ENCODE measurements at places on chromosomes 1 and 21.
A peak's percentile ranks its signal among the peaks of the same experiment; 100 is the strongest.

DNA sequence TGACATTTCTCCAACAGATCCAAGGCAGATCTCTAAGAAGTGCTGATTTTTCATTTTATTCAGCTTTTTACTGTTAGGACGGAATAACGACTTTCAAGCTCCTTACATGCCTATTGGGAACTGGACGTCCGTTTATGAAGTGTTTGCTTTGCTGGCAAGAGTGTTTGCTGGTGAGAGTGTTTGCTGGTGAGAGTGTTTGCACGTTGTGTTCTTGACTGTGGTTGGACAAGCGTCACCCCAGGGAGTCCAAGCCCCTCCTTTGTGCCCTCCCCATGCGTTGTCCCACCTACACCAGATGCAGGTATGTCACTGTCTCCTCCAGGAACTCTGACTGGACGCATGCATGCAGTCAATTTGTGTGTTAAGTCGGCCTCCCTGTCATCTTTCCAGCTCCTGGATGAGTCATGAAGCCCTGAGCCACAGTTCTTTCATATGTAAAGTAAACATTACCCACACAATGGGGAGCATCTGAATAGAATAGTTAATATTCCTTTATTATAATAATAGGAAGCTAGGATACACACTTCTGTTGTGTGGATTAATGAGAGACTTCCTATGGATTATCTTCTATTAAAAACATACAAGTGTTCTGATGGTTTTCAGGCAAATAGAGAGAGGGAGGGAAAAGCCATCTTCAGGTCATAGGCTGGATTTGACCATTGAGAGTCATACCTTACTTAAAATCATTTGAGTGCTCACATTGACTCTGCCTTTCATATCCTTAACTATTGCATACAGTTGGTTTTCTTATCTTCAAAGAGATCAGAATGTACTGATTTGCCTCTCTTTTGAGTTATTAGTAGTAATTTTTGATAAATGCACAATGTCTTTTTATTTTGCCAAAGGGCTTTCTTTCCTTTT lies 119.2 kb downstream of the GALNT2 start:
- peak; percentile 88 for DNase-seq

DNA sequence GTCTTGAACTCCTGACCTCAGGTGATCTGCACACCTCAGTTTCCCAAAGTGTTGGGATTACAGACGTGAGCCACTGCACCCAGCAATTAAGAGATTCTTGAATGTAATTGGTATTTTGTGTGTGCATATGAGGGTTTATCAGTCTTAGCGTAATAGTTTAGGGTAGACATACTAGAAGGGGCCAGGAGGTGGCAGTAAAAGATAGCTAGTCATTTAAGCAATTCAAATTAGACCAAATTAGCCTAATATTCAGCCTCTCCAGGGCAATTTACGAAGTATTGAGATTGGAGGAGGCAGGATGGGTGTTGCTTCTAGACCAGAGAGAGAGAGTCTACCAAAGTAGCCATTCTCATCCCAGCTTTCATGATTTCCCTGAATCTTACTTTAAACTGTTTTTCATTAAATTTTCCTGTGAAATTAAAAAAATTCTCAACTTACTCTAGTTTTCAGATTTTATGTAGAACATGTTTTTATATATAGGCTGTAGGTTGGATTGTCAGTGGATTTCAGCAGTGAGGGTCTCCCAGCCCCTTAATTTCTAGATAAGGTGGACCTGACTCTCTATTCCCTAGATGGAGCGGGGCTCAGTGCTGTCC lies 119.7 kb downstream of the HHAT start:
- peak; percentile 76 for DNase-seq

DNA sequence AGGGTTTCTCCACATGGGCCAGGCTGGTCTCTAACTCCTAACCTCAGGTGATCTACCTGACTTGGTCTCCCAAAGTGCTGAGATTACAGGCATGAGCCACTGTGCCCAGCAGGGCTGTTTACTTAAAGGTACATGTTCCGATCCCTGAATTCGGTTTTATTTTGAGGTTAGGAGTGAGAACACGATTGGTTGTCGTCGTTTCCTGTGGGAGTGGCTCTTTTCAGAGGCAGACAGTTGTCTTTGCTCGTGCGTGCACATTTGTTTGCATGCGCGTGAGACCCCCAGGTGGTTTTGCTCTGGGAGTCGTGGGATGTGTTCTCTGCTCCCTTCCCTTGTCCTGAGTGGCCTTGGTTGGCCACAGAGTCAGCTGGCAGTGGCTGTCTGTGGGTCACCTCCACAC lies 60.2 kb downstream of the SKI start:
- DNase-seq, result no peak

- no peak for DNase-seq
Measured at GRCh38 chr21:25513810-25514209, 93.5 kb downstream of the MRPL39 start.

DNA sequence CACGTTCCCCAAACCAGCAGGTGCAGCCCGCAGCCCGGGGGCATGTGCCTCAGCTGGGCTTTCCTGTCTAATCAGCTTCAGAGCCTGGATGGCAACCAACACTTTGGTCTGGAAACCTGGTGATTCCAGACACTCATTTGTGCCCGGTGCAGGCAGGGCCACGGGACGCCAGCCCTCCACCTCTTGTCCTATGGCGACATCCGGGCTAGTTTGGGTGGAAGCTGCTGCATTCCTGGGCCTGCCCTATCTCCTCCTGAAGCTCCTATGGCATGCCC lies 111.8 kb downstream of the WDR4 start:
- DNase-seq, result no peak

GRCh38 chr1:203173566-203173965 lies 2.1 kb downstream of the MYBPH start:
- no peak for DNase-seq

DNA sequence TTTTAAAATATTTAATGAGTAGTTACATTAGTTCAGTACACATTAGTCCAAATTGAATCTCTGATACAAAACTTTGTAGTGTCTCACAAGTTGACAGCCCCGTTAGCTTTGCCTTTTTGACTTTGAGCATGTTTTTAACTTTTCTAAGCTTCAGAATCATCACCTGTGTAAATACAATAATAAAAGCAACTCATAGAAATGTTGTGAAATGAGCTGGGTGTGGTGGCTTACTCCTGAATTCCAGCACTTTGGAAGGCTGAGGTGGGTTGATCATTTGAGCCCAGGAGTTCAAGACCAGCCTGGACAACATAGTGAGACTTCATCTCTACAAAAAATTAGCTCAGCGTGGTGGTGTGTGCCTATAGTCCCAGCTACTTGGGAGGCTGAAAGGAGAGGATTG lies 11.1 kb downstream of the RRP15 start:
- no peak for DNase-seq

GRCh38 chr1:240739139-240739538 lies 127.2 kb upstream of the GREM2 start:
- DNase-seq, result peak; percentile 7

DNA sequence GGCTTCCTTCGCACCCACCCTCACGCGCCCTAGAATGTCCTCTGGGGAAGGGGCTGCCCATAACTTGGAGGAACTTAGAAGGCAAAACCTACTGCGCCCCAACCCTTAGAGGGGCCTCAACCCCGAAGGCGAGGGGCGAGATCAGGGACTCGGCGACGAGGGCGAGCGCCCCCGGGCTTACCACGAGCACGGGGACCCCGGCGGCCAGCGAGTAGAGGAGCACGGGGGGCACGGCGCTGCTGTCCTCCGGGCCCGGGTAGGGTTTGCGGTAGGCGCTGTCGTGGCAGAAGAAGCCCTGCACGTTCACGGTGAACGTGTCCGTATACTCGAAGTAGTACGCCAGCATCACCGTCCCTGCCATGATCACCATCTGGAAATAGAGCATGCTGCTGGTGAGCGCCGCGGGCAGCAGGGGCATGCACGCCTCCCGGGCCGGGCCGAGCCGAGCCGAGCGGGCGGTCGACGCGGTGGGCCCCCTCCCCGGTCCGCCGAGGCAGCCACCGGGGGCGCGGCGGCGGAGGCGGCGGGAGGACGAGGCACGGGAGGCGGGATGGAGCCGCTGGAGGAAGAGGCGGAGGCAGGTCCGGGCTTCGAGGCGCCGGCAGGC lies 304 bp downstream of the PLPPR5 start:
- peak; percentile 25 for DNase-seq

- DNase-seq, result peak; percentile 26
Measured at GRCh38 chr1:44316231-44316759, 38.8 kb downstream of the ERI3 start.

DNA sequence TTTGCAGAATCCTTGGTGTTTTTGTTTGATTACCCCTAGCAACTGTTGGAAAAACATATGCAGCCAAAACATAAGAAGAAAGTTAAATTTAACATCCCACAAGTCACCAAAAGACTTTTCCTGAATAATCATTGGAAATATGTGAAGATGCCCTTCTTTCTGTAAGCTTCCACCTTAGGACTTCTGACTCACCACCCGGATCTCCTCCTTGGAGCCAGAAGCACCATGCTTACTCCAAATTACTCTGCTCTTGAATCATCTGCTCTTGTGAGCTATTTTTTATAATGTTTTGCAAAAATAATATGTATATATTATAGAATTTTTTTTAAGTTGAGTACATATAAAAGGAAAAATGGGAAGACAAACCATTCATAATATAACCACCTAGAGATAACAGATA lies 391.7 kb downstream of the KCTD3 start:
- no peak for DNase-seq

- DNase-seq, result peak; percentile 100
Measured at GRCh38 chr1:55718758-55719671, 503.9 kb upstream of the USP24 start.

DNA sequence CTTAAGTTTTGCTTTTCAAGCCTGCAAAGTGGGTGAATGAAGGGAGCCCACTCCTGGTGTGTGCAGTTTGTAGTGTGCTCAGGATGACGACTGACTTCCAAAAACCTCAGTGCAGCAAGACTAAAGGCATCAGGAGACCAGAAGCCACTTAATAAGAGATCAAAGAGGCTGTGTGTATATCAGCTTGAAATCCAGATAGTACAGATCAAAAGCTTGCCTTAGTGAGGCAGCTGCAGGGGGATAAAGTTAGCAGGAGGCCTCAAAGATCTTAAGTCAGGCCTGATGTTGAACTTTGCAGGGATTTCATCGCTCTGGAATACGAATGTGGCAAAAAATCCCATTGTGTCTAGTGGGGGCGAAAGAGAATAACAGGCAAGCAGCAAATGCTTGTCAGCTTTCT lies 99.8 kb downstream of the PATJ start:
- DNase-seq, result no peak

GRCh38 chr1:47031585-47031984 lies 8.1 kb downstream of the CYP4X1 start:
- peak; percentile 44 for DNase-seq

DNA sequence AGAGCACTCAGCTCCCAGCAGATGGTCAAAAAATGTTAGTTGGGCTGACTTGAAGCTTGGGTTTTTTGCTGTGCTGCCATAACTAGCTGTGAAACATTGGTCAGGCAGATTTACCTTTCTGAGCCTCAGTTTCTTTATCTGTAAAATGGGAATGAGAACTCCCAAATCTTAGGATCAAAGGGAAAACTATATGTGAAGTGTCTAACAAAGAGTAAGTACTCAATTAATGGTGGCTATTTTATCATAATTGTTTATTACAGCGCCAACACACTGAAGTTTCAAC lies 164.2 kb upstream of the POU3F1 start:
- no peak for DNase-seq

DNA sequence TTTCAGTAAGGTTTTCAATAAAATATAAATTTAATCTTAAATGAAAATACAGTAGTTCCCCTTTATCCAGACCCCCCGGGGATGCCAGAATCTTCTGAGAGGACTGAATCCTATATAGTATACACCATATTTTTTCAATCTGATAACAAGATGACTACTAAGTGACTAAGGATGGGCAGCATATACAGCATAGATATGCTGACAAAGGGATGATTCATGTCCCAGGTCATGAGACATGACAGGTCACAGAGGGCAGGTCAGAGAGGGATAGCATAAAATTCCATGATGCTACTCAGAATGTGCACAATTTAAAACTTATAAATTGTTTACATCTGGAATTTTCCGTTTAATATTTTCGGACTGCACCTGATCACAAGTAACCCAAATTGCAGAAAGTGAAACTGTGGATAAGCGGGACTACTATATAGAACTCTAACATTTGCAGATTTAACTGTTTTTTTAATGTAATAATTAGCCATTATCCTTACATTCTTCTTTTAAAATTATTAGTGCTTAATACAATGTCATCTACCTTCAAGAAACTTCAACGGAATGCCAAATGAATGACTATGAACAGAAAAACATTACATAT lies 48.8 kb downstream of the LRRC40 start:
- peak; percentile 9 for DNase-seq

DNA sequence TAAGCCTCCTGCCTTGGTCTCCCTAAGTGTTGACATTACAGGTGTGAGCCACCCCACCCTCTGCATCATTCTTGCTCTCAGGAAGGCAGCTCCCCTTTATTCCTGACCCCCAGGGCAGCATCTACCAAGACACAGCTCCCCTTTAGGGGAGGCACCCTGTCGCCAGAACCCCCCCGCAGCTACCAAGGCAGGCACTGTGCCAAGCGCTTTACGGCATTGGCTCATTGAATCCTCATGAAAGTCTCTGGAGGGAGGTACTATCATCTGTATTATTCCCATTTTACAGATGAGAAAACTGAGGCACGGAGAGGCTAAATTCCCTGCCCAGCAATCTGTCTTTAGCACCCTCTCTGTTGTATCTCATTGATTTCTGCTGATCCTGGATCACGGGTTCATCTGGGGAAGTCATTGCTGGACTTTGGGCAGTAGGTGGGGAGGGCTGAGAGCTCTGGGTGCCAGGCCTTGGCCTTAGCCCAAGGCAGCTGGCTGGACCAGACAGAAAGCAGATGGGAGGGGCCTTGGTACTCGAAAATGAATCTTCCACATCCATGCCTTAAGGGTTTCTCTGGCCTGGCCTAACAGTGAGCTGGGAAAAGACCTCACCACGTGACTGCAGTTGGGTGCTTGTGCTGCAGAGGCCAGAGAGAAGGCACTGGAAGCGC lies 5.9 kb downstream of the PLOD1 start:
- no peak for DNase-seq

DNA sequence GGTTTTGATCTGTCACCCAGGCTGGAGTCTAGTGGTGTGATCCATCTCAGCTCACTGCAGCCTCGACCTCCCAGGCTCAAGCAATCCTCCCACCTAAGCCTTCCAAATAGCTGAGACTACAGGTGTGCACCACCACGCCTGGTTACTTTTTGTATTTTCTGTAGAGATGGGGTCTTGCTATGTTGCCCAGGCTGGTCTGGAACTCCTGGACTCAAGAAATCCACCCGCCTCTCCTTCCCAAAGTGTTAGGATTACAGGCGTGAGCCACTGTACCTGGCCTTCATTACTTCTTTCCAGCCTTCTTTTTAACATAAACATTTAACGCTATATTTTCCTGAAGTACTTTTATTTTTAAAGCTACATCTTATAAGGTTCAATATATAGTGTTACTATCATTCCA lies 18.4 kb upstream of the HMGCL start:
- no peak for DNase-seq
